Cortex of kidney (tissue), 1 donor: ENCODE measurements at places on chromosomes 2 and 18.

- DNase-seq = no peak
Measured at GRCh38 chr2:6864923-6865345, 773 bp downstream of the CMPK2 start.

DNA sequence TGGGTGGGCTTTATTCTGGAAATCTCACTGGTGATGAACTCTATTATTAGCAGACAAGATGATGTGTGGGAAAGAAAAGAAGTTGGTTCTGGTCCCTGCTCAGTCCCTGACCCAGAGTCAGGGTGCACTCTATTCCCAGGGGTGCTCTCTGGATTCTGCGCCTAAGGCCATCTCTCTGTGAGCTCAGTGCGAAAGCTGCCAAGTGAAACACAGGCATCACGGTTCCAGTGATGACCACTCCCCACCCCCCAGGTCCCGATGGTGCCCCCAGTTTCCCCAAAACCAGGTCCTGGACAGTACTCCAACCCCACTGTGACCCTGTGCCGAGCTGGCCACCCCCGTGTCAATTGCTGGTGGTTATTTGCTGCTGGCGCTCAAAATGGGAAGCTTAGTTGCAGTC is 30.1 kb downstream of the RHOB start:
- no peak for DNase-seq

- no peak for DNase-seq
Measured at GRCh38 chr2:81097361-81097760, 792.8 kb upstream of the LRRTM1 start.

DNA sequence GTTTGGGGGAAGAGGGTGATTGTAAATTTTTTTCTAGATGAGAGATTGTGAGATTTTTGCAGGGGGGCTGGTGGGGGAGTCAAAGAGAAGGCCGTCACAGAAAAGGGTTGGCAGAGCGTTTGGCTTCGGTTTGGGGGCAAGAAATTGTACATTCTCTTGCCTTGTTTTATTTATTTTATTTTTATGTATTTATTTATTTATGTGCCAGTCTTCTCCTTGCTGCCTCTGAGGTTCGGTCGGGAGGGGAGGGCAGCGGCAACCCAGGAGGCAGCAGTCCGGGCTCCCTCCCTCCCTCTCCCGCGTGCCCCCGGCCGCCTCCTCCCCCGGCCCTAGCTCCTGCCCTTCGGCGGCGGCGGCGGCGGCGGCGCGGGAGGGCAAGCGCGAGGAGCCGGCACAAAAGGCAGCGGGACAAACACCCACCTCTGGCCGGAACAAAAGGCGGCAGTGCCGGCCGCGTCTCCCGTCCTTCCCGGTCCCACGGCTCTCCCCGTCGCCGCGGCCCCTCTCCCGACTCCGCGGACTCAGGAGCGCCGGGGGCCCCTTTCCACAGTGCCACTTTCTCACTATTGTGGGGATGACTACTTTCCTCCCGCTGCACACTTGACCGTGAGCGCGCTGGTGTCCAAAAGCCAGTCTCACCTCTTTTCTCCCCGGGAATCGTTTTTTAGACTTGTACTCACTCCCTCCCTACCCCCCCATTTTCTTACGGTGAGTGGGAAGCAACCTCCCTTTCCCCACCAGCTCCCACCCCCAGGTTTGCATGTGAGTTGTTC is 1.2 kb downstream of the BCL11A start:
- DNase-seq = no peak

DNA sequence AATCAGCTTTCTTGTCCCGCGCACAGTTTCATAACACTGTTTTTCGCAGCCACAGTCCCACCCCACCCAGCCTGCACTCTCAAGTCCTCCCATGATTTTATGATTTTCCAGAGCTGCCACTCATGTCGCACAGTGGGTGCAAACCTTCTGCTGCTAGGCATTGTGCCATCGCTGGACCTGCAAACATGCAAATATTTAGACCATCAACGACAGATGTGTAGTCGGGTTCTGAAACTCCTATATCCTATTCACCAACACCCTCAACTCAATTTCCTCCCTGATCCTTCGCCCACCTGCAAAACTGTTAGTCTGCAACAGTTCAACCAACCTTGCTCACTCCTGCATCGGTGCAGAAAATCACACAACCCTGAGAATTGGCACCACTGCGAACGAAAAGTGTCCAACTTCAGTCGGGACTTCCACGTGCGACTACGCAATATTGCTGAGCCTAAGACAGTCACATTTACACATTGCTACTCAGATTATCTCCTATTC is 871 bp upstream of the ALS2 start:
- no peak for DNase-seq

- DNase-seq = no peak
Measured at GRCh38 chr18:31546476-31546875, 45.2 kb upstream of the TTR start.
